A549 treated with CORT108297 at 1 μM for 4 hours (cell line): ENCODE measurements at places on chromosomes 7 and 10. TPM values are rescaled to one million over a fixed set of nuclear protein-coding genes. Genes with fewer than 3 reads are reported as not detected.

The GCK gene
- not detected in 5 replicates for total RNA-seq

The IL2RA gene
- total RNA-seq, result not detected in 5 replicates

The LOXL4 gene
- total RNA-seq, result 1.2 to 1.8 TPM (median 1.3 TPM) in 5 replicates

The ZNF282 gene
- total RNA-seq, result 19.1 to 28.5 TPM (median 25.8 TPM) in 5 replicates

The ZP3 gene
- total RNA-seq, result 16.6 to 21.8 TPM (median 19.3 TPM) in 5 replicates

The ZSWIM8 gene
- total RNA-seq, result 35.3 to 45.2 TPM (median 42.9 TPM) in 5 replicates

The DDC gene
- total RNA-seq, result 0.58 to 1.9 TPM (median 1.1 TPM) in 5 replicates

The HACD1 gene
- total RNA-seq, result 37.5 to 64.4 TPM (median 60.7 TPM) in 5 replicates

The SLC26A3 gene
- total RNA-seq, result not detected in 5 replicates

The NUTM2A gene
- total RNA-seq, result 0.03 to 0.14 TPM (median 0.09 TPM) in 5 replicates

The EGR2 gene
- total RNA-seq, result 0.27 to 0.53 TPM (median 0.38 TPM) in 5 replicates

The FAS gene
- 30.3 to 39.2 TPM (median 33.2 TPM) in 5 replicates for total RNA-seq

The PDE1C gene
- 3.7 to 5.6 TPM (median 4.9 TPM) in 5 replicates for total RNA-seq

The FAM25G gene
- 1.1 to 1.8 TPM (median 1.5 TPM) in 3 of 5 replicates, not detected in the others for total RNA-seq

The PLEKHS1 gene
- 0.03 to 0.09 TPM (median 0.07 TPM) in 4 of 5 replicates, not detected in the other for total RNA-seq

The LARP4B gene
- 32.1 to 39.4 TPM (median 36.7 TPM) in 5 replicates for total RNA-seq

The TMEM213 gene
- not detected in 5 replicates for total RNA-seq

The KEL gene
- not detected in 5 replicates for total RNA-seq

The UTF1 gene
- total RNA-seq, result 0.07 to 0.10 TPM in 2 of 5 replicates, not detected in the others

The MRPL43 gene
- 68.2 to 102 TPM (median 100 TPM) in 5 replicates for total RNA-seq

The ZNF786 gene
- total RNA-seq, result 5.5 to 7.0 TPM (median 6.6 TPM) in 5 replicates

The SNX13 gene
- total RNA-seq, result 14.1 to 17.9 TPM (median 15.0 TPM) in 5 replicates

The PRPS1L1 gene
- not detected in 5 replicates for total RNA-seq
